ENCODE measurements at places on chromosomes 3 and 15.
A peak's percentile ranks its signal among the peaks of the same experiment; 100 is the strongest.

DNA sequence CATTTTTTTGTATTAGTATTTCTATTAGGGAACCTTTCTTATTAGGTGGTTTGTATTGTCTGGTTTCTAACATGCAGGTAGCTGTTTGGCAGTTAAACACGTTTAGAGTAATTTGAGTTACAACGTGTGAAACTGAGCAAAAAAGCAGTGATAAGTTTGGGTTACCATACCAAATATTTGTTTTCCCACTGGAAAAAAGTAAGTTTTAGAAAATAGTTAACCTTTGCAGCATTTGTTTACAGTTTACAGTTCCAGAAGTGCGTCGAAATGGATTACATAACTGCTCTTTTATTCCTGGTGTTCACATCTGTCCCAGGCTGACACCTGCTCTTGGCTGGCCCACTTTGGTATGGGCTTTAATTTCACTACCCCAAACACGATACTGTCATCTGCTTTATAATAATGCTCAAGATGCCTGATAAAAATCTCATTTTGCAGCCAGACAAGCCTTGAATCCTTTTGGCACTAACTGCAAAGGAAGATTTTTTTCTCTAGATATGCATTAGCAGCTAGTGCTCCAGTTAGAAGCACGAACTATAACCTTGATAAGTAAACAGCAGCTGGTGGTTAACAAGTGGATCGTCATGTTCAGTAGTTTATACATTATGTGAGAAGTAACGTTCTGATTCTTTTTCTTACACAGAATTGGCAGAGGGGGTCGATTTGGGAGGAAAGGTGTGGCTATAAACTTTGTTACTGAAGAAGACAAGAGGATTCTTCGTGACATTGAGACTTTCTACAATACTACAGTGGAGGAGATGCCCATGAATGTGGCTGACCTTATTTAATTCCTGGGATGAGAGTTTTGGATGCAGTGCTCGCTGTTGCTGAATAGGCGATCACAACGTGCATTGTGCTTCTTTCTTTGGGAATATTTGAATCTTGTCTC lies 5.3 kb downstream of the EIF4A2 start:
- no peak for DNase-seq

DNA sequence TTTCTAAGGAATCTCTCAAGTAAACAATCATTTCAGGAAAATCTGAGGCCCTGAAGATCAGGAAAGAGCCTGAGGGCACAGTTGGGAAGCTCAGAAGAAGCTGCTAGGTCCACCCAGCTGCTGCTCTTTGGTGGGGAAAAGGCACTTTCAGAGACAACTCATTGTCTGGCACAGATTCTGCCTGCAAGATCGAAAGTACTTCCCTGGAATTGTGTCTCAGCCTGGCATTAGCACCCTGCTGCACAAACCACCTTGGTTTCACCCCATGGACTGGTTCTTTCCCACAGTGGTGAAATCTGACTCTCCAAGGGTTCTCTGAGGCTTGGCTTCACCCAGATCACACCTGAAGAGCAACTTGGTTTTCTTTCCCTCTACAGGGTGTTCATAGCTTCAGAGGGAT lies 18.7 kb downstream of the THRB start:
- DNase-seq = no peak

- DNase-seq = peak; percentile 16
These were observed at the start of gene HDGFL3 for GRCh38 chr15:83207660-83208366. Gene HDGFL3 (minus strand): TSS chr15:83207823. CDS start chr15:83207414, 409 bp downstream.

DNA sequence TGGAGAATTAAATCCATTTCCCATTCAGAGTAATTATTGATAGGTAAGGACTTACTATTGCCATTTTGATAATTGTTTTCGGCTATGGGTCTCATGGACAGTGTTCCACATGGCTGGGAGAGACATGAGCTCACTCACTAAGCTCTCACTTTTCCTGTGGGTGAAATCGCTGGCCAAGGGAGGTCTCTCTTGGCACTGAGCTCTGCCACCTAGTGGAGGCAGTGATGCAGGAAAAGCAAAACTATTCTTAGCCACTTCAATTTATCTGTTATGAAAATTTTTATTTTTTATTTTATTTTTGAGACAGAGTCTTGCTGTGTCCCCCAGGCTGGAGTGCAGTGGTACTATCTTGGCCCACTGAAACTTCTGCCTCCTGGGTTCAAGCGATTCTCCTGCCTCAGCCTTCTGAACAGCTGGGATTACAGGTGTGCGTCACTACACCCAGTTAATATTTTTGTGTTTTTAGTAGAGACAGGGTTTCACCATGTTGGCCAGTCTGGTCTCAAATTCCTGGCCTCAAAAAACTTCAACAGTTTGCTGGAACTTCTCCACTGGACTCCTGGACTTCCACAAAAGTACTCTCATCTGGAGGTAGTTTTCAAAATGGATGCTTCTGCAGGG lies 4.7 kb upstream of the RNF13 start:
- peak; percentile 34 for DNase-seq
